ENCODE measurements at places on chromosomes 1 and 21.

DNA sequence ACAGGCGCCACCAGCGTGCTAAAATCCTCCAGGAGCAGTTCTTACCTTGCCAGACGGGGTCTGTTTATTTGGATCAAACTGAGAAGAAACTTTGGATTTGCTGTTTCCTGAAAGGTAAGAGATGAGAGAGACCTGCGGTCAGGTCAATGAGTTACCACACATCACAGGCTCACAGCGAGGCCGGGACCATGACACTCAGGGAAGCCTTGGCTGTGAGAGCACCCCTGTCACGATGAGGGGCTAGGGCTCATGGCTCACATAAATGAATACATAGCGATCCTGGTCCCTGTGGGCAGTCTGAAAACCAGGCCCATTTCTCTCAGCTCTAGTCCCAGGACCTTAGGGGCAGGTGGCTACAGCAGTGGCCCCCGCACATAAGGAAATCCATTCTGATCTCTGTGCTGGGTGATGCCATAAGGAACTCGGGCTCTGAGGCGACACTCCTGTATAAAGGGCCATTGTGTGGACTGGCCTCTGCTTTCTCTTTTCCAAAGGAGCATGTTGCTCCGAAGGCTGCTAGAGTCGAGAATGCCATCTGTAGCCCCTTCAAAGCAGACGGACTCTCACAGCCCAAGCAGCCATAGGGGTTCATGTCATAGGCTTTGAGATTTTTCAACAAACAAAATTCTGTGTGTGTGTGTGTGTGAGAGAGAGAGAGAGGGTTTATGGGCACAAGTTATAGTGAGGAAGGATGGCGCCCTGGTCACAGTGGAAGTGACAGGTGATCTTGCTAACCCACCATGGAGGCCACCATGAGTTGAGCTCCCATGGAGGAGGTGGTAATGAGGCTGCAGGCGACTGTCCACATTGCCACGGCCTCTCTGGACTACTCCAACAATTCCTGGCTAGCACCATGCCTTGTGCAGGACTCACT is 9.0 kb upstream of the SRM start:
- DNase-seq: no peak

DNA sequence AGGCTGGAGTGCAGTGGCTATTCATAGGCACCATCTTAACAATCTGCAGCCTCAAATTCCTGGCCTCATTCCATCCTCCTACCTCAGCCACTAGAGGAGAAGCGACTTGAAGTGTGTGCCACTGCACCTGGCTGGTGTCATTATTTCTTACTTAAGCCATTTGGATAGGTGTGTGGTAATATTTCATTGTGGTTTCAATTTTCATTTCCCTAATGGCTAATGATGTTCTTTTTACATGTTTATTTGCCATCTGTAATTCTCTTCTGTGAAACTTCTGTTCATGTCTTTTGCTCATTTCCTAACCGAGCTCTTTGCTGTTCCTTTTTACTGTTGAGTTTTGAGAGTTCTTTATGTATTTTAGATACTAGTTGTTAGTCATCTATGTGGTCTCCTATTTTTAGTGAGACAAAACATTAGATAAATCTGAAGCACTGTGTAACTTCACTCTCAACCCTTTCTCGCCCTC is 66.8 kb downstream of the SLC27A3 start:
- no peak for DNase-seq

DNA sequence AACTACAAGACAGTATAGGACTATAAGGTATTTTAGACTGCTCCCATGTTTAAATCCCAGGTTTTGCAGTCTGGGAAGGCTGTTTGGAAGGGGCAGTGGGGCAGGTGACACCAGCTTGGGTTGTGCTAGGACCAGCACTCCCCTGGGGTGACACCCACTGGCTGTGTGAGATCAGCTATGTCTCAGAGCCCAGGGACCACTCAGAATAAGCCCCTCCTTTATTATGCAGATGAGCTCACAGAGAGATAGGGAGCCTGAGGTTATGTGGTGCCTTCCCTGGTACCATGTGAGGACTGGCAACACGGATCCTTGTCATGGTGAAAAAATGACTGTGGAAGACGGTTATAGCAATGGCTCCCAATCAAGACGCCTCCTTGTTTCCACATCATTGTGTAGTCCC is 71.0 kb downstream of the NENF start:
- no peak for DNase-seq

DNA sequence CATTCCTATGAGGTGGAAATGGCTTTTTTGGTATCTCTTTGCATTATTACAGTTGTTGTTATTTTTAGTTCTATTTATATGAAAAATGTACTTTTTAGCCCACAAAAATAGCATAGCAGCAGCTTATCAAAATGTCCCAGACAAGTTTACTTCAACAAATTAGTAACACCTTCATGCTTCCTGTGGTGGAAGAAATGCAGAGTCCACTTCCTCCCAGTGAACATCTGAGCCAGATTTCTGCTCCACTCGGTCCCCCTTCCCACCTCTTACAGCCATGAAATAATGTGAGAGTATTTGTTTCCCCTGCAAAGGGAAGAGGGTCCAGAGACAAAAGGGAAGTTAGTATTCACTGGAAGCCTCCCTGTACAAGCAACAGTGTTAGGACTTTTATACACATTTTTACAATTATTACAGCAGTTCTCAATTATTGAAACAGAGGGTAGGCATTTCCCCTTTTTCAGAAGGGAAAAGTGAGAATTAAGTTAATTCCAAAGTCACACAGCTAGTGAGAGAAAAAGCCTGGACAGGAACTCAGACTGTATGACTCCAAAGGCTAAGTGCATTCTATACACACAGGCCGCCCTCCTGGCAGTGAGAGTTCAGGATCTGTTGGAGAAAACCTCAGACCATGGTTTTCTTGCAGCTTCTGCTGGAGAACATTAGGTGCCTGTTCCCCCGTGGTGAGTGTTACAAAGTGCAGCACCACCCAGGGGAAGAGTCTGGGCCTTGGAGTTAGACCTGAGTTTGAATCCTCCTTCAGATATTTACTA is 126.5 kb downstream of the PBX1 start:
- DNase-seq: peak; percentile 69

- no peak for DNase-seq
Measured at GRCh38 chr1:150841626-150842025, 33.6 kb upstream of the CTSK start.

DNA sequence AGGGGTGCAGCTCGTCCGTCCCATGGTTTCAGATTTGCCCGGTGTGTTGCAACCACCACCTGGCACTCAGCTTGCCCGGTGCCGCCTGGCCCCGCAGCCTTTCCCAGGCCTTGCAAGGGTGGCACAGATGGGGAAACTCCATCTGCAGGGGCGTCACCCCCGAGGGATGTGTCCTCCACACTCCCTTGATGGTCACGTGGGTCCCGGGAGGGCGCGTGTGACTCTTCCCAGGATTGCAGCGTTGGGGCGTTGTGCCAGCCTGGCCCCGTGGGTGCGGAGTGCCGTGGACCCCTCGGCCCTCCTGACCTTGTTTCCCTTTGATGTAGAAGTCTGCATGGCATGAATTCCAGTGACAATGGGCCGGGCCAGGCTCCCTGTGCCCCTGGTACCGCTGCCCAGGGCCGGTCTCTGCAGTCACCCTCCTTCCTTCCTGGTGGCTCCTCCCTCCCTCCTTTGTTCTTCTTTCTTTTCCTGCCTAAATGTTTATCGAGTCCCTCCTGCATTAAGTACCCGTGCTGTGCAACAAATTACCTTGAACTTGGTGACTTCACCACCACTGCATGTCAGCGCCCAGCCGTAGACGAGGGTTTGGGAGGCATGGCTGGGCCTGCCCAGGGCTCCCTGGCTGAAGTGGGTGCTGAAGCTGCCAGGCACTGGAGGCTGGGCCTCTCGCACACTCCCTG is 22.9 kb downstream of the RRP1 start:
- DNase-seq: peak; percentile 51

GRCh38 chr1:13735168-13735930 is 35.4 kb downstream of the PRDM2 start:
- no peak for DNase-seq

DNA sequence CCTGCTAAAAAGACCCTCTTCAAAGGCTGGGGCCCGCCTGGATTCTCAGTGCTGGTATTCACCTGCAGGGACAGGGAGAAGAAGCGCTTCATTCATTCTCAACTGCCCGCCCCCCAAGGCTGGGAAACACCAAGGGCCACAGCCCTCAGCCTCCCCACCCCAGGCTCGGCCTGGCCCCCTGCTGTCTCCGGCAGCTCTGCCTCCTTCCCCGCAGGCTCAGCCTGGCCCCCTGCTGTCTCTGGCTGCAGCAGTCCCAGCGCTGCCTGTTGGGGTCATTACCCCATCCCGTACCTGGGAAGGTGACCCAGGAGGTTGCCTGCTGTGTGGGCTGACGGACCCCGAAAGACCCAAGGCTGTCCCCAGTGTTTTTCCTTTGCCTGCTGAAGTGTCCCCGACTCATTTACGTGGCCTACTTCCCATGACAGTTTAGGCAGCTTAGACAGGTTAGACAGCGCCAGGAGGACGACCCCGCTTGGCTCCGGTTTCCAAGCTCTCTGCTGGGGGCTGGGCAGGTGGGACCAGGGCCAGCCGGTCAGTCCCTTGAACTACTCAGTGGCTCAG is 22.9 kb upstream of the CLSTN1 start:
- peak; percentile 57 for DNase-seq

All from islet precursor cell (in vitro differentiated cells).